CD8-positive, alpha-beta T cell (primary cell): ENCODE measurements at places on chromosomes 12 and 14. TPM values are rescaled to one million over a fixed set of nuclear protein-coding genes. Genes with fewer than 3 reads are reported as not detected.

OTUB2 gene
- not detected for total RNA-seq

LALBA gene
- total RNA-seq: not detected

RASSF3 gene
- total RNA-seq: 109 TPM

INSM2 gene
- total RNA-seq: not detected

TC2N gene
- total RNA-seq: 132 TPM

GPRC5D gene
- not detected for total RNA-seq

KRT72 gene
- 5.8 TPM for total RNA-seq
